ENCODE measurements at places on chromosomes 6 and 20.

- DNase-seq = no peak
Measured at GRCh38 chr20:61968036-61968810, 97.5 kb downstream of the TAF4 start.

DNA sequence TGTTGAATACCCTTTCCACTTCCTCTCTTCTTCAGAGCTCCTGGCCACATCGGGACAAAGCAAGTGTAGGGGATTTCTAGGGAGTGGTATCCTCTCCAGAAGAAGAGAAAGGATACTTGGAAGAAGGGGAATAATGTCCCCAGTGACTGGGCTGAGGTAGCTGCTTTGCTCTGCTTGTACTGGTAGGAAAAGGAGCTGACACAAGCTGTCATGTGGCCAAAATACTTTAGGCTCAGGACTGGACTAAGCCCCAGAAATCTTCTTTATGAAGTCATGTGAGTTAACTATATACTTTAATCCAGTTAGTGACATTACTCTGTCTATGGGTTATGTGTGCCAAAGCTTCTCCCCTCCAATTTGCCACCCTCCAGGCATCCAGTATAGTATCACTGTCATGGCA lies 40.5 kb downstream of the AKIRIN2 start:
- DNase-seq = no peak

DNA sequence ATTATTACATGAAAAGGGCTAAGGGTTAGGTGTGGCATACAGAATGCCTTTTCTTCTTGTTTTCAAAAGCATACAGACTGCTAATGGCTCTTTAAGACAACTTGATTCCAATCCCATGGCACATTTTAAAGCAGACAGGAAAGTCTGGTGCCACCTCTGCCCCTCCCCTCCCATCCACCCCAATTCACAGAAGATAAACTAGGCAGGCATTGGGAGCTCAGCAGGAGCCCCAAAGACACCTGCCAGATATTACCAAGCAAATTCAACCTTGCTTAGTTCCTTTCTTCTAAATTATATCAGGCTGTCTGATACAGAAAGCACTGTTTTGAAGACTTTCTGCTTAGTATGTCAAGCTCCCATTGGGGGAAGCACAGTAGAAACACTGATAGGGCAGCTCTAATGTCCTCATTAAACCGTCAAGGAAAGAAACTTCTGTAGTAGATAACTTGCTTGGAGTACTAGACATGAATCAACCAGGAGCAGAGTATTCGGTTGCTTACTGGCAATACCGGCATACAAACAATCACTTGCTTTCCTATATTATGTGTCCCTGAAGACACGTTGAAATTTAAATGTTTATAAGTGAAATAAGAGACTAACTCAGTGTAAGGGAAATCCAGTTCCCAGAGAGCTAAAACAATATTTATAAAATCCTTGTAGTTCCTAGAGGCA lies 13.0 kb downstream of the SESN1 start:
- DNase-seq = no peak

GRCh38 chr6:43207286-43207685 lies 22.0 kb downstream of the DNPH1 start:
- DNase-seq = no peak

- no peak for DNase-seq
Measured at GRCh38 chr6:47854971-47855370, 73.1 kb downstream of the OPN5 start.

DNA sequence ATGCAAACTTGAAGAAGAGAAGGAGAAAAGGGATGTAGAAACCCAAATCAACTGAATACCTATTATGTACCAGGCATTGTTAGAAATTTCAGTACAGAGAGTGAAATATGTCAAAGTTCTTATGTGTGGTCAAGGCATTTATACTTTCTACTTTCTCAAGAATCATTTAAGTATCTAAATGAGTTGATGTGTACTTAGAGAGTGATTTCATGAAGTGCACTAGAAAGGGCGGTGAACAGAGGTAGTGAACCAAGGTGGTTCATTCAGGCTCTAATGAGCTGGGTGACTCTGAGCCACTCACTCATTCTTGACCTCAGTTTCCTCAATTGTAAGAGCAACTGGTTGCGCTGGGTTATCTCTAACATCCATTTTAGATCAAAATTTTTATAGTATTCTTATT lies 3.3 kb downstream of the PDE7B start:
- DNase-seq = no peak

DNA sequence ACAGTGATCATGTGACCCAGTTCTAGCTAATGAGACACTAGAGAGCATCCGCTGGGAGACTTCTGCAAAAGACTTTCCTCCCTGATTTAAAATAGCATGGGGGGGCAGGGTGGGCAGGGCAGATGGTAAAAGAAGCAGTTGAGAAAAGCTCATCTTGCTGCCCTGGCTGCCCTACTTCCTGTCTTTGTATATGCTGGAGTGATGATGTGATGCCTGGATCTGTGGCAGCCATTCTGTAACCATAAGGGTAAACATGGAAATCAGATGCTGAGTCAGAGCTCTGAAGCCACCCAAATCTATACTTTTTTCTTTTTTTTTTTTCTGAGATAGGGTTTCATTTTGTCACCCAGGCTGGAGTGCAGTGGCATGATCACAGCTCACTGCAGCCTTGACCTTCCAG lies 25.4 kb downstream of the ZFP64 start:
- DNase-seq = no peak

DNA sequence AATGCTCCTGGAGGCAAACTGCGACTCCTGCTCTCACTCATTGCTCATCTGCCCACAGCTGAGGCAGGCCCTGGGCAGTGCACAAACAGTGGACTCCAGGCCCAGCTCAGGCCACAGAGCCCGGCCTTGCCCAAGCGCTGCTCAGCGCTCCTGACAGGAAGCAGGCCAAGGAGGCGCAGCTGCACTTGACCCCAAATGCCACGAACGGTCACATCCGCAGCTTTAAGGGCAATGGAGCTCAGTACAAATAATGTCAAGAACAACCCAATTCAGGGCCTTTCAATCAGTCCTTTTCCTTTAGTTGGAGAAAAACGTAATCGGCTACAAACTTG lies 33.8 kb downstream of the RRBP1 start:
- DNase-seq = no peak

GRCh38 chr6:154251116-154251515 lies 105.5 kb downstream of the IPCEF1 start:
- DNase-seq = no peak

- DNase-seq = no peak
Measured at GRCh38 chr6:167410462-167410861, 85.6 kb downstream of the TTLL2 start.

GRCh38 chr6:120857422-120857821 lies 476.9 kb downstream of the TBC1D32 start:
- no peak for DNase-seq

GRCh38 chr6:3296537-3296936 lies 37.8 kb downstream of the PSMG4 start:
- no peak for DNase-seq

DNA sequence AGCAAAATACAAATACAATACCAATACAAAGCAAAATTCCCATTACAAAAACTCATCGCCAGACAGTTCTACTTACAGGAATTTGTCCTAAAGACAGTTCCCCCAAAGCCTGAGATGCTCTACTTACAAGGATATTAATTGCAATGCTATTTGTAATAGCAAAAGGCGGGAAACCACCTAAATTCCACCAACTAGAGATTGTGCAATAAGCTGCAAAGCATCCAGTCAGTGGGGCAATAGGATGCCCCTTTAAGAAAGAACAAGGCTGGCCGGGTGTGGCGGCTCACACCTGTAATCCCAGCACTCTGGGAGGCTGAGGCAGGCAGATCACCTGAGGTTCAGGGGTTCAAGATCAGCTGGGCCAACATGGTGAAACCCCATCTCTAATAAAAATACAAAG lies 39.1 kb downstream of the FAM209B start:
- DNase-seq = no peak

- no peak for DNase-seq
Measured at GRCh38 chr6:108862479-108863191, 14.4 kb downstream of the ARMC2 start.

GRCh38 chr20:46458866-46459750 lies 52.7 kb upstream of the ELMO2 start:
- no peak for DNase-seq

GRCh38 chr20:19911810-19912382 lies 105.3 kb upstream of the NAA20 start:
- no peak for DNase-seq

GRCh38 chr6:38262026-38262425 lies 377.7 kb downstream of the BTBD9 start:
- no peak for DNase-seq

DNA sequence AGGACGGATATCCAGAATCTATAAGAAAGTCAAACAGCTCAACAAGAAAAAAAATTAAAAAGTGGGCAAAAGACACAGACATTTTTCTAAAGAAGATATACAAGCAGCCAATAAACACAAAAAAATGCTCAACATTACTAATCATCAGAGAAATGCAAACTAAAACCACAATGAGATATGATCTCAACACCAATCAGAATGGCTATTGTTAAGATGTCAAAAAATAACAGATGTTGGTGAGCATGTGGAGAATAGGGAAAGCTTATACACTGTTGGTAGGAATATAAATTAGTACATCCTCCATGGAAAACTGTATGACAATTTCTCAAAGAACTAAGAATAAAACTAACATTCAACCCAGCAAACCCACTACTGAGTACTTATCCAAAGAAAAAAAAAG lies 23.3 kb upstream of the OSTM1 start:
- DNase-seq = no peak

- DNase-seq = no peak
Measured at GRCh38 chr20:955111-955510, 39.0 kb upstream of the ANGPT4 start.

DNA sequence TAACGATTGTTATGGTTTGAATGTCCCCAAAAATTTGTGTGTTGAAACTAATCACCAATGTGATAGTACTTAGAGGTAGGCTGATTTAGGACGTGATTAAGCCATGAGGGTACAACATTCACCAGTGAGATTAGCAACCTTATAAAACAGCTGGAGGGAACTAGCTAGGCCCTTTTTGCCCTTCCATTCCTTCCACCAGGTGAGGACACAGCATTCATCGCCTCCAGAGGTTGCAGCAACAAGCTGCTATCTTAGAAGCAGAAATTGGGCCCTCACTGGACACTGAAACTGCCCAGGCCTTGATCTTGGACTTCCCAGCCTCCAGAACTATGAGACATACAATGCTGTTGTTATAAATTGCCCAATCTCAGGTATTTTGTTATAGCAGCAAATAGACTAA lies 340.7 kb upstream of the JARID2 start:
- DNase-seq = no peak

DNA sequence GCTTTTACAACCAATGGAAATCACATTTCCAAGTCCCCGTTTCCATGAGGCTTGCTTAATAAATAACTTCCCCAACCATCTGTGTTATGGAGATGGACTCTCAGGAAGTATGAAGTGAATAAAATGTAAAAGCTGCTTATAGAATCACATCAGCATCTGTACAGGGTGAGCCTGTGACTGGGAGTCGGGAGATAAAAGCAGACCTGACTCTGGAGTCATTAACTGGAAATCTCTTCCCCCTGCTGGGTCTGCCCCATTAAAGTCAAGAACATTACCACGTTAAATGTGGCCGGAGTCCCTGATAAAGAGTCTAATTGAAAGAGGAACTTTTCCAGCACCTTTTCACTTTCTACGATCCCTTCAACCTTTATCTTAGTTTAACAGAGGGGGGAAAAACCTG lies 368.5 kb downstream of the DOK5 start:
- DNase-seq = no peak

DNA sequence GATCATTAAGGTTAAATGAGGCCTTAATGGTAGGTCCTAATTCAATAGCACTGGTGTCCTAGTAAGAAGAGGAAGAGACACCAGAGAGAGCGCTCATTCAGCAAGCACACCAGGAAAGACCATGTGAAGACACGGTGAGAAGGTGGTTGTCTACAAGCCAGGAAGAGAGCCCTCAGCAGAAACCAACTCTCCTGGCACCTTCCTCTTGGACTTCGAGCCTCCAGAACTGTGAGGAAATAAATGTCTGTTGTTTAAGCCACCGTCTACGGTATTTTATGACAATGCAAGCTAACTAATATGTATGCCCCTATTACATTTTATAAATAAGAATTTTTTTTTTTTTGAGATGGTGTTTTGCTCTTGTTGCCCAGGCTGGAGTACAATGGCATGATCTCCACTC lies 59.3 kb downstream of the IL20RA start:
- DNase-seq = no peak

DNA sequence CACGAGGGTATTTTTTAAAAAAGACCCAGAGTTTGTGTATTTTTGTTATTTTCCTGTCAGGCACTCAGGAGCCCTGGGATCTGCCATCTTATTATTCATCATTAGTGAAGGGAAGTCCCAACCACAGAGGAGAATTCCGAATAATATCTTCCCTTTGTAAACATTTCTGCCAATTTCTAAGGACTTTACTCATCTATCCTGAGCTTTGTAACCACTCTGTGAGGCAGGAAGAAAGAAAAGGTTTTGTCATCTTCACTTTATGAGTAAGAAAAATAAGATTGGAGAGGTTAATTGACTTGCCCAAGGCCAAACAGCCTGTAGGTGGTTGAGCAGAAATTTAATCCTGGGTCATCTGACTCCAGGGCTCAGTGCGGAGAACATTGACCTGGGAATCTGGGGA lies 23.0 kb upstream of the IYD start:
- DNase-seq = no peak

DNA sequence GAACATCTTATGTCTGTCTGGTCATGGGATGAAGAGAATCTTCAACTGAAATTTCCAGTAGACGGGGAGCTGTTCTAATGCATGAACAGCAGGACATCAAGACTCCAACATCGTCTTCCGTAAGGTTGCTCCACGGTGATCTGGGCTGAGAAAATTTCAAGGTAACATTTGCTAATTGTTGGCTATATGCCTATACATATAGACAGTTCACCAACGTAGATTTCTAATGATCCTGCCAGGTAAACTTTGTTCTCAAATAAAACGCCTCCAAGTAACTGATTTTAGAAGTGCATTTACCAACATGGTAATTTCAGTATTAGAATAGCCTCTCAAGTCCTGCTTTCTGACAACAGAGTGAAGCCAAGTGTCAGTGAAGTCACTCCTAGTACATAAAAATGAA lies 11.3 kb upstream of the PXDC1 start:
- no peak for DNase-seq

GRCh38 chr6:79847426-79847825 lies 99.9 kb downstream of the ELOVL4 start:
- no peak for DNase-seq

GRCh38 chr6:107727096-107727757 lies 96.9 kb downstream of the SCML4 start:
- DNase-seq = no peak

DNA sequence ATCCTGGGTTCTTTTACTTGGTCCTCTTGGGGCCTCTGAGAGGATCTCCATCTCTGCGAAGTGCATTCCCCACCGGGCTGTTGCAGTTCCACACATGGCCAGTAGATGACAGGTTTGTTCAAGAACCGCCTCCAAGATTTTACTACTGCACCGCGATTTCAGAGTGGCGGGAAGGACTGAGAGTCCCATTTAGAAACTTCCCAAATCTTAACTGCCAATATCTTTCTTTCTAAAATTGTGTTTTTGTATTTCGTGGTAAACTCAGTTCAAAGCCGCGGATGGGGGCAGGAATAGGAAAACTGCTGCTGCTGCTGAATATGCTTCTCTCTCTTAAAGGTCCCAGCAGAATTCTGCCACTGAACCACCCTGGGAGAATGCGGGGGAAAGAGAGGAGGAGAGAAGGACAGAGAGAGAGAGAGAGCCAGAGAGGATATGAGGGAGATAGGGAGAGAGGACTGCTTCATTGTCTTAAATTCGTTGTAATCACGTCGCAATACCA lies 8.6 kb upstream of the BTNL2 start:
- DNase-seq = peak; percentile 32

GRCh38 chr6:8803181-8803760 lies 367.9 kb upstream of the SLC35B3 start:
- no peak for DNase-seq

GRCh38 chr6:127717384-127717783 lies 140.4 kb downstream of the C6orf58 start:
- DNase-seq = no peak

GRCh38 chr6:34587851-34588250 lies 31.7 kb upstream of the SPDEF start:
- no peak for DNase-seq
